Left ventricle myocardium superior (tissue), 1 donor: ENCODE measurements at places on chromosomes 16 and 17. TPM values are rescaled to one million over a fixed set of nuclear protein-coding genes. Genes with fewer than 3 reads are reported as not detected.

The PRAC2 gene
- total RNA-seq = not detected

The CDH3 gene
- total RNA-seq = 0.99 TPM

DNA sequence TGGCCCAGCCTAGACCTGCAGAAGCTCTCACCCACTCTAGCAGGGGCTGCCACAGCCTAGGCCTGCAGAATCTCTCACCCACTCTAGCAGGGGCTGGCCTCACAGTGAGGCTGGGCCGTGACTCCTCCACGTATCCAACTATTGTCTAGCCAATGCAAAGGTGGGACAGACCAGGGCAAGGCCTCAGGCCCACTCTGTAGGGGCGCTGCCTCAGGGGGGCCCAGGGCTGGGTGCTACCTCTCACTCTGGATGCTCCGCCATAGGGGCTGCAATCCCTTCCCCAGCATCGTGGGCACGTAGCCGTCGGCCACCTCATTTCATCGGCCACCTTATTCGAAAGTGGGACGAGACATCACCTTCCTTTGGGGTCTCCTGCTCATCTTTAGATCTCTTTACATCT, 51.7 kb downstream of the RPH3AL start:
- no peak for DNase-seq

DNA sequence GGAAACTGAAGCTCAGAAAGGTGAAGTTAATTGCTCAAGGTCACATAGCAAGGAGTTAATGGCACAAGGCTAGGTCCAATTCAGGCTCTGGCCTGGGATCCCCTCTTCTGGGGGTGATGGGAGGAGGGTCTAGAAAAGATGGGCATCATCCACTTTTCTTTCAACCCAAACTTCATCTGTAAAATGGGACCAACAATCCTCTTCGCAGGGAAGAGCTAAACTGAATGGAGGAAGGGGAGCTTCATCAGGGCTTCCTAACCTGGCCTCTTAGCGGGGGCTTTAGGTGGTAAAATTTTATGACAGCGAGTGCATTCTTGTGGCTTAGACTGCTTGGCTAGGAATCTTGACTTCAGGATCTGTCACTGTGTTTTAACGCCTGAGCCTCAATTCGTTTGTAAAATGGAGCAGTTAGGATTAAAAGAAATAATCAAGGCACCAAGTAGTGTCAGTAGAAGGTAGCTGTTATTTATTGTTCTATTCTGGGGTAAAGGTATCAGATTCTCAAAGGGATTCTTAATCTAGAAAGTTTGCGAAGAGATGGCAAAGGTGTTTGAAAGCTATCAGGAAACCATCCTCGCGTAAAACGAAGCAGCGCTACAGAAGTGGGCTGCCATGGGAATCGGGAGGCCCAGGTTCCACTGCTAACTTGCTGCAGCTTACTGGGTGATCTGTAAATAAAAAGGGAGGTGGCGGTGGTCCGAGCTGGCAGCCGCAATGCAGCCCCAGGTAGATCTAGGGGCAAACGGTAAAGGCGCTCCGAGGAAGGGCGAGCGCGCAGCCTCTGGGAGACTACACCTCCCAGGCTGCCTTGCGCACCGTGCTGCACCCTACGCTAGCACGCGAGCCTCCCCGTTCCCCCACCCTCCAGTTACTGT, 1.5 kb upstream of the SRCAP start:
- no peak for DNase-seq

The RGS9 gene
- 2.0 TPM for total RNA-seq

GRCh38 chr16:11349599-11350276, 4.5 kb downstream of the RMI2 start:
- DNase-seq = peak; percentile 69

The ST6GALNAC1 gene
- total RNA-seq = 3.8 TPM

- no peak for DNase-seq
Measured at GRCh38 chr17:45096141-45096540, 35.0 kb downstream of the NMT1 start.

- DNase-seq = peak; percentile 76
Measured at GRCh38 chr16:89860747-89861304, 12.6 kb upstream of the TCF25 start.

DNA sequence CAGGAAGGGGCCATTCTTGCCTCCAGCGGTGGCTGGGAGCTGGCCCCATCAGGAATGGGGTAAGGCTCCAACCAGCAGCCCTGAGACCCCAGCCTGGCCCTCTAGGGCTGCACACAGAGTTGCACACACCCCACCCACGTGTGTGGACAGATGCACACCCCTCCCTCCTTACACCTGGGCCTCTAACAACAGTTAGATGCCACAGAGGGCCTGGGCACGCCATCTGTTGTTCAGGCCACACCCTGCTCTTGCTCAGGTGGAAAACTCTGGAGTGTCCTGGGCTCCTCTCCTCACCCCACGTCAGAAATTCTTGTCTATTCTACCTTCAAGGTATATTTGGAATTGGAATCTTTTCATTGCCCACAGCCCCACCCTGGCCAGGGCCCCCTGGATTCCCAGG, 13.3 kb upstream of the RAI1 start:
- no peak for DNase-seq

DNA sequence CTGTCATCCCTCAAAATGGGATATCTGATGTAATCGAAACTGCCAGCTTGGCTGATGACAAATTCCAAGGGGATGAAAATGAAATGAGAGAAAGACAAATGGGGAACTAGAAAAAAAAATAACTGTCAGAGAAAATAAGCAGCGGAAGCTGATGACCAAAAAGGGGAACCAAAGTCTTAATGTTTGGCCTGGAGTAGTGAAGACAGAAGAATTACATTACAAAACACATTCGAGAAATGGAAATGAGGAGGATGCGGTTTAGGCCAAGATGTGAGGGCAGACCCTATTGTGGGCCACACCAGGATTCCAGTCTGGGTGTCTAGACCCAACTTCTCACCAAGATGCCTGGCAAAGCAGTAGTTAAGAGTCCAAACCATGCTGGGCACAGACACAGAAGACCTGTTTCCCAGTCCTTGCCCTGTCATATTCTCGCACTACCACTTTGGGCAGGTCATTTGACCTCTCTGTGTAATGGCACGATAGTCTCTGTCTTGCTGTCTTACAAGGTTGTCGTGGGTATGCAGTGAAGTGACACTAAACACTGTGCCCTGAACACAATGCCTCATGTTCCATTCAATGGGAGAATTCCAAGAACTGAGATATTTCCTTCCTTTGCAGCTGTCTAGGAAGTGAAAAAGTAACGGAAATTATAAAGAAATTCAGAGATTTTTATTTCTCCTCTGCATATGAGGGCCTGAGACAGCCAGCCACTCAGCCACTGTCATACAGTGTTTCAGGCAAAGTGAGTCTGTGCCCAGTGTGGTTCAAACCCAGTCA, 12.3 kb upstream of the CCL2 start:
- no peak for DNase-seq

DNA sequence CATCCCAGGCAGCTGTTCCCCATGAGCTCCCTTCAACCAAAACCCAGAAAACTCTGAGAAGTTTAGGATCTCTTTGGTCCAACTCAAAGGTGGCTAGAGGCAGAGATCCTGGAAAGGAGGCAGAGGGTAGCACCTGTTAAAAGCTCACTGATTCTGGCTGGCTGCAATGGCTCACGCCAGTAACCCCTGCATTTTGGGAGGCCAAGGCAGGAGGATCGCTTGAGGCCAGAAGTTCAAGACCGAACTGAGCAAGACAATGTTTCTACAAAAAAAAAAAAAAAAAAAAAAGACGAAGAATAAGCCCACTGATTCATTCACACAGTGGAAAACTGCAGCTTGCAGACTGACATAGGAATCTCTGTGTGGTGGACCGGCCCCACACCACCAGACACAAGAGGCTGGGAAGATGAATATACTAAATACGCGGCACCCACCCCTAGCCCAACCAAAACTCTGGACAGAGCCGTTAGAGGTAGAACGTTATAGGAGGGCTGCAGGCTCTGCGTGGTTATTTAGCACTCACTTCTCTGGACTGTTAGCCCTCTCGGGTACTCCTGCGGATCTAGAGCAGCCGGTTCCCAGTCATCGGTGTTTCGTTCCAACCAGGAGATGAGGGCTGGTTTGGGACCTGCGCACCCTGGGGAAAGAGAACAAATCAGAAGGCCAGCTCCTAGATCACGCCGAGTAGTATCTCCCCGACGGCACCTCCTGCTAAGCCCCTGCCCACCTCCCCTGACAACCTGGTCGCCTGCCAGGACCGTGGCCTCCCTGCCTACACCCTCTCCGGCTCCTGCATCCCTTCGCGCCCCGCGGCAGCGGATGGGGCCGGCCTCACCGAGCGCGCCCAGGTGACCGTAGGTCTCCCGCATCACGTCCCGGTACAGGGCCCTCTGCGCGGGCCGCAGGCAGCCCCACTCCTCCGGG, 925 bp downstream of the ZNF689 start:
- DNase-seq = peak; percentile 73

GRCh38 chr17:38560503-38561318, 45.0 kb downstream of the SRCIN1 start:
- DNase-seq = no peak

The UNC13D gene
- 8.6 TPM for total RNA-seq

- no peak for DNase-seq
Measured at GRCh38 chr16:5019775-5020174, 14.0 kb downstream of the NAGPA start.

GRCh38 chr16:1510941-1511351, 17.8 kb downstream of the TELO2 start:
- no peak for DNase-seq

DNA sequence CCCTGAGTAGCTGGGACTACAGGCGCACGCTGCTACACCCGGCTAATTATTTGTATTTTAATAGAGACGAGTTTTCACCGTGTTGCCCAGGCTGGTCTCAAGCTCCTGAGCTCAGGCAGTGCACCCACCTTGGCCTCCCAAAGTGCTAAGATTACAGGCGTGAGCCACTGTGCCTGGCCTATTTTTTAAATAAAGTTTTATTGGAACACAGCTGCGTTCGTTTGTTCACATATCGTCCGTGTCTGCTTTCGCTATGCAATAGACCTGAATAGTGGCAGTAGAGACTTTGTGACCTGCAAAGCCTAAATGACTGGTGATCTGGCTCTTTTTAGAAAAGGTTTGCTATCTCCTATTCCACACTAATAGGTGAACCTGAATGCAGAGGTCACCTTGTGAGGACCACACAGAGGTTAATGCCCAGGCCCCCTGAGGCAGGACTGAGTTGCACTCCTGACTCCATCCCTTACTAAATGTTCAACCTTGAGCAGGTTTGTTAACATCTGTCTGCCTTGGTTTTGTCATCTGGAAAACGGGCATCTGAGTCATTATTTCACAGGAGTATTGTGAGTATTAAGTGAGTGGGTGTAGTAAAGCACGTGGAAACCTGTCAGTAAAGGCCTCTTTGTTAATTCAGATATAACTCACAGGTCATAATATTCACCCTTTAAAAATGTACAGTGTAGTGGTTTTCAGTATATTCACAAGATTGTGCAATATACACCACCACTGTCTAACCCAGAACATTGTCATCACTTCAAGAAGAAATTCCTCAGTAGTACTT, 157.5 kb upstream of the CACNG5 start:
- DNase-seq = no peak

DNA sequence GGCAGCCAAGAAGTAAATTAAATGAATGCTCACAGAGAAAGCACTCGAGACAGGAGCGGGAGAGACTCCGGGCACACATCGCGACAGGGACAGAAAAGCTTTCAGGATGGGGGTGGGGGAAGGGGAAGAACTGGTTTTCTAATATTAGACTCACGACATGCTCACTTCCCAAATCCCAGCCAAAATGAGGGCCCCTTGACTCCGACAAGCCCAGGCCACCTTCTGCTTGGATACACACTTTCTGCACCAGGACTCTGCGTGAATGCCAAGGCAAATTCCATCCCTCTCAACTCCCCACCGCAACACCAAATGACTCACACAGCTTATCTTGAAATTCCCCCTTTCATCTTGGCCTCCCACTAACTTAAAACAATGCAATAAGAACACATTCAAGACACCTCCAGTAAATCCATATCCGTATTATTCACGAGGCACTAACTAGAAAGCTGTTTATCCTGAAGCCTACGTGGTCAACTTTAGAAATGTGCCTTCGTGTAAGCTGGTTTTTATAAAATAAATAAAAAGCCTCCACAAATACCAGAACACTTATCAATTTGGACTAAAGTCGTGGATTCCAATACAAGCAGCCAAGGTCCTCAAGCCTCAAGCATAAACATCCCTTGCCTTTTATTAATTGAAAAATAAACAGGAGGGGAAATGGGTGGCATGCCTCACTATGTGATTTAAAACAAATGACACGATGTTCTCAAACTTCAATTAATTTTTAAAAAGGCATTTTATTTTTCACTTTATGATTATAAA, 46.1 kb downstream of the NXN start:
- DNase-seq = no peak

- no peak for DNase-seq
Measured at GRCh38 chr17:75063626-75064025, 16.6 kb downstream of the KCTD2 start.

DNA sequence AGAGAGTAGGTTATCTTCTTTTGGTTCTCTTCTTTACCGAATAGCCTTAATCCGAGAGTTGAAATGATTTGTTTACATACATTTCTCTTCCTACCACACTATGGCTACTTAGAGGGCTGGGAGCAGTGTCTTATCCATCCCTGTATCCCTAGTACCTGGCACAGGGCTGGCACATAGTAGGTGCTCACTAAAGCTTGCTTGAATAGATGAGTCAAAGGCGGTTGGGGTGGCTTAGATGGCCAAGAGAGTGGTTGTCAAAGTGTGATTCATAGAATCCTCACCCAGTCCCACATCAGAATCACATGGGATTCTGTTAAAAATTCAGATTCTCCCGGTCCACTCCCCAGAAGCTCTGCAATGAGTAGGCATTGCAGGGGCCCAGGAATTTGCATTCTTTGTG, 11.1 kb downstream of the CHAD start:
- DNase-seq = no peak

DNA sequence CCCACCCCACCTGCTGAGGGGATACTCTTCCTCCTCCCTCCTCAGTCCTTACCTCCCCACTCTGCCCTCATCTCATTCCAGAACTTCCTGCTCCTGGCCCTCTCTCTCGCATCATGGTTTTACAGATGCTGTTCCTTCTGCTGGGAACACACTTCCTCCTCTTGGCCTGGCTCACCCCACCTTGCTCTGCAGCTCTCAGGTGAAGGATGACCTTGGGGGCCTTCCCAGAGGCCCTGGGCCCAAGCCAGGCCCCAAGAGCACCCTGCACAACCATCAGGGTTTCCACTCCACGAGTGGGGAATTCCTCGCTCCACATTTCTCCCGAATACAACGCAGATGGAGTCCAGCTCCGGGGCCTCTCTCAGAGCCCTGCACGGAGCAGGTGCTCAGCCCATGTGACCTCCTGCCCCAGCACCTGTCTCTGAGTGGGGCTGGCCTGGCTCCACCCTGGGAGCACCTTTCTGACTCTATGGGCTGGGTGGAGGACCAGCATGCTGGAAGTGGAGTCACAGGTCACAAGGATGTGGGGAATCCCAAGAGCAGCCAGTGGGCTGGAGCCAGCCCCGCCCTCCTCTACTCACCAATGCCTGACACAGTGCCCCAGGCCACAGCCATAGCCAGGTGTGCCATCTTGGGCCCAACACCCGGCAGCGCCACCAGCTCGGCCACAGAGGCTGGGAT, 4.5 kb downstream of the NTHL1 start:
- DNase-seq = no peak

- DNase-seq = no peak
Measured at GRCh38 chr17:3712811-3713463, 10.8 kb upstream of the HASPIN start.

The KRTAP1-1 gene
- total RNA-seq = not detected

The PROCA1 gene
- total RNA-seq = 0.89 TPM

The GPRC5B gene
- total RNA-seq = 103 TPM
